ENCODE measurements at places on chromosomes 16 and 17.

- H3K27ac ChIP-seq = no peak overlapping the region
- no peak for DNase-seq
- H3K4me1 ChIP-seq = peaks cover 3% of the 10 kb centered on the region
- peaks cover 15% of the 10 kb centered on the region for H3K36me3 ChIP-seq
- no peaks in the 10 kb centered on the region for H3K27me3 ChIP-seq
- no peak overlapping the region for H3K4me3 ChIP-seq
Measured at GRCh38 chr17:82403662-82404660, 14.2 kb upstream of the HEXD start.

- H3K36me3 ChIP-seq = no peaks in the 10 kb centered on the region
- no peak for DNase-seq
- H3K4me1 ChIP-seq = no peaks in the 10 kb centered on the region
- H3K27me3 ChIP-seq = no peaks in the 10 kb centered on the region
- no peak overlapping the region for H3K4me3 ChIP-seq
Measured at GRCh38 chr17:51820252-51820651, 338.3 kb downstream of the CA10 start.

- H3K27ac ChIP-seq = no peak overlapping the region
- no peaks in the 10 kb centered on the region for H3K36me3 ChIP-seq
- H3K4me3 ChIP-seq = no peak overlapping the region
Measured at GRCh38 chr16:5665834-5666233, 568.2 kb upstream of the EEF2KMT start.

- no peak for DNase-seq
- no peaks in the 10 kb centered on the region for H3K4me1 ChIP-seq
- no peak overlapping the region for H3K27ac ChIP-seq
- H3K4me3 ChIP-seq = no peak overlapping the region
- H3K27me3 ChIP-seq = no peaks in the 10 kb centered on the region
- H3K36me3 ChIP-seq = peaks cover 81% of the 10 kb centered on the region
Measured at GRCh38 chr17:39716879-39717536, 13.3 kb downstream of the MIEN1 start.

GRCh38 chr16:10835281-10835931, 16.8 kb upstream of the TVP23A start:
- H3K27me3 ChIP-seq = no peaks in the 10 kb centered on the region
- no peak for DNase-seq
- no peak overlapping the region for H3K4me3 ChIP-seq
- H3K4me1 ChIP-seq = peaks cover 6% of the 10 kb centered on the region
- H3K27ac ChIP-seq = no peak overlapping the region
- no peaks in the 10 kb centered on the region for H3K36me3 ChIP-seq

DNA sequence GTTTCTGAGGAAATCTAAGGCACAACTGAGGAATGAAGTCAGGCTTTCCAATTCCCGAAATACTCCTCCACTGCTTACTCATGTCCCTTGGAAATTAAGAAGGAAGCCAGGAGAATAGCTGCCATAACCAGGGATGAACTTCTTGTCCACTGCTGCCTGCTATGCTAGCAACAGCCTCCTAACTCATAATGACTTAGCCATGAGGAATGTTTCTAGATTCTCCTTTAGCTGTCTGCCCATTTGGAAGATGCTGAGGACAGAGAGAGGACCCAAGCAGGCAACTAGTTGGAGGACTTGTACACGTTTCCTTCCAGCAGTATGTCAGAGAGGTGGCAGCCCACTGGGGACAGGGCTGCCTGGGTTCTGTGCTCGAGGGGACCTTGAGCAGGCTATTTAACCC, 939 bp upstream of the CCL2 start:
- DNase-seq = no peak
- H3K4me1 ChIP-seq = peaks cover 84% of the 10 kb centered on the region
- peak overlapping the region; percentile 84 for H3K27ac ChIP-seq
- H3K4me3 ChIP-seq = peak overlapping the region; percentile 72
- H3K36me3 ChIP-seq = no peaks in the 10 kb centered on the region
- no peaks in the 10 kb centered on the region for H3K27me3 ChIP-seq

GRCh38 chr17:31390426-31390747, 1.1 kb upstream of the RAB11FIP4 start:
- H3K4me1 ChIP-seq = peaks cover 11% of the 10 kb centered on the region
- H3K36me3 ChIP-seq = no peaks in the 10 kb centered on the region
- H3K4me3 ChIP-seq = no peak overlapping the region
- H3K27me3 ChIP-seq = peaks cover 13% of the 10 kb centered on the region
- no peak for DNase-seq
